ENCODE measurements at places on chromosomes 1 and 21.
A peak's percentile ranks its signal among the peaks of the same experiment; 100 is the strongest.

DNA sequence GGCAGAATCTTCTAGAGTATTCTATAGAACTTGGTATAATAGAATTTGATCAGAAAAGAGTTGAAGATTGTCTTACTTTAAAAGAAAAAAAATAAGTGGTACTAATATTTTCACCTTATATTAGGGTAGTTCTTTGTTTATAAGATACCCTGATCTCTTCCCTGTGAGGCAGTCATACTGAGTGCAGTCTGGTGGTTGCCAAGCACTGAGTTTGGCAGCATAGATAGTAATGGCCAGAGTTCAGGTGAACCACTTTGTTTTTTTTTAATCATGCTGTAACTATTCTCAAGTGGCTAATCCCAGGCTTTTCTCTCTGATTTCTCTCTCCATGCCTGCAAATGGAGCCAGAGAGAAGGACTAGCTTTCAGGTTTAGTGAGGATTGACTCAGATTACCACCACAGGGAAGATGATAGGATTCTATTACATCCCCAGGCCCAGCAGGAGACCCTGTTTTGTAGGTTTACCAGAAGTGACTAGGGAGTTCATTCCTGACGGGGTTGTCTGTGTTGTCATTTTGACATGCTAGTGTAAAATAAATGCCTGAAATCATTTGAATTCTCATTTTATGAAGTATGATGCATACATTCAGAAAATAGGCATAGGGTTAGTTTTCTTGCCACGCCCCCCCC, 16.7 kb downstream of the KDM1A start:
- no peak for ATAC-seq

DNA sequence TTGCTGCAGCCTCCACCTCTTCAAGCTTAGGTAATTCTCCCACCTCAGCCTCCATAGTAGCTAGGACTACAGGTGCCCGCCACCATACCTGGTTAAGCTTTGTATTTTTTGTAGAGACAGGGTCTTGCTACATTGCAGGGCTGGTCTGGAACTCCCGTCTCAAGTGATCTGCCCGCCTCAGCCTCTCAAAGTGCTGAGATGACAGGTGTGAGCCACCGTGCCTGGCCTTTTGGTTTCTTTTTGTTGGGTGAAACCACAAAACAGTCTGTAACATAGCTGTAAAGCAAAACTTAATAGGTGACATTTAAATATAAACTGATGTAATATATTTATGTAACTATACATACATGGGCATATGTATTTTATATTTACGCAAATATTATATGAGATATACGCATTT, 3.1 kb upstream of the DNAJC11 start:
- no peak for ATAC-seq

DNA sequence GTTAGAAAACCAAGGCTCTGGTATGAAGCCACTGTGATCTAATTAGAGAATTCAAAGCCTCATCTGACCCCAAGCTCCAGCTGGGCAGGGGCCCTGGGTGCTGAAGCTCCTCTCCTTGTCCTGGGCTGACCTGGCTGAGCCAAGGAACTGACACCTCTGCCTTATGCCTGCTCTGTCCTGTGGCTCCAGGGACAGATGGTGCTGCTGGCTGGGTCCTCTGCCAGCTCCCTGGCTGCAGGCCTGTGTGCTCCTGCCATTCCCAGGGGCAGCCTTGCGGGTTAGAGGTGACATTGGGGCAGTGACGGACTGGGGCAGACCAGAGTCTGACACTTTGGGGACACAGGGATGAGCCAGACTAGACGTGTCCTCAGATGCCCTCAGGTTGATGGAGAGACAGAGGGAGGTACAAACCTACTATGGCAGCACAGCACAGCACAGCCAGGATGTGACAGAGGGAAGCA, 11.8 kb downstream of the ACOT11 start:
- no peak for ATAC-seq

DNA sequence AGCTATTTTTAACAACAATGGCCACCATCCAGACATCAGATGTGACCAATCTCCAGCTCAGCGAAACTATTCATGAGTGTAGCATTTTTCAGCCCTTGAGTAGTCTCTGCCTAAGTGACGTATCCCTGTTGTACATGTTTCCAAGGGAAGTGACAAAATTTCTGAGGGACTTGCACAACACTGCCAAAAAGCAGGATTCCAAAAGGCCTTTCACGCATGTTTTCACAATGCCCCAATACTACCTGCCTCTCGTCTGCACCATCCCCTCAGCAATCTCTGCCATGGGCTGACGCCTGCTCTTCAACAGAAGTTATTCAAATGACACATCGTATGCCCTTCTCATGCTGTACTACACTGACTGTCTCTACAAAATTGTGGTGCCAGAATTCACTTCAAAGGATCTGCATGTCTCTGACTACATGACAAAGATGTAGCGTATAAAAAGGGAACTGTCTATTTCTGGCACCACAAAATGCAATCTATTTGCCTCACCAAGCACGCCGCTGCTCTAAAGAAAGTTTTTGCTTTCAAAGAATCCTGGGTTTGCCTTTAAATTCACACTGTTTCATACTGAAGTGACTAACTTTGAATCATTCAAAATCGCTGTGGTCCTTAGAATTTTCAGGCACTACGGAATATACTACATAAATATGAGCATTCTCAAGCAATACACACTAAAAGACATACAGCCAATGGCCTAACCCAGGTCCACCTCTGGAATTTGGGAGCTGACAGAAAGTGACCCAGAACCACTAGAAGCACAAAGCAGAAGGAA, 32.9 kb downstream of the JAK1 start:
- ATAC-seq: peak; percentile 96

- ATAC-seq: no peak
Observed at GRCh38 chr1:8164670-8165069, 138.6 kb upstream of the ERRFI1 start.

- no peak for ATAC-seq
Observed at GRCh38 chr1:63322944-63323864, 837 bp downstream of the FOXD3 start.

DNA sequence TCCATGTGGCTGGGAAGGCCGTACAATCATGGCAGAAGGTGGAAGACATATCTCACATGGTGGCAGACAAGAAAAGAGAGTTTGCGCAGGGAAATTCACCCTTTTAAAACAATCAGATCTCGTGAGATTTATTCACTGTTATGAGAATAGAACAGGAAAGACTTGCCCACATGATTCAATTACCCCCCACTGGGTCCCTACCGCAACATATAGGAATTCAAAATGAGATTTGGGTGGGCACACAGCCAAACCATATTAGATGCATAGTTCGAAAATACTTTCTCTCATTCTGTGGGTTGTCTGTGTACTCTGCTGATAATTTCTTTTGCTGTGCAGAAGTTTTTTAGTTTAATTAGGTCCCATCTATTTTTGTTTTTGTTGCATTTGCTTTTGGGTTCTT, 990.3 kb downstream of the PLA2G4A start:
- ATAC-seq: no peak

GRCh38 chr1:35560256-35561225, 2.9 kb downstream of the NCDN start:
- ATAC-seq: no peak

DNA sequence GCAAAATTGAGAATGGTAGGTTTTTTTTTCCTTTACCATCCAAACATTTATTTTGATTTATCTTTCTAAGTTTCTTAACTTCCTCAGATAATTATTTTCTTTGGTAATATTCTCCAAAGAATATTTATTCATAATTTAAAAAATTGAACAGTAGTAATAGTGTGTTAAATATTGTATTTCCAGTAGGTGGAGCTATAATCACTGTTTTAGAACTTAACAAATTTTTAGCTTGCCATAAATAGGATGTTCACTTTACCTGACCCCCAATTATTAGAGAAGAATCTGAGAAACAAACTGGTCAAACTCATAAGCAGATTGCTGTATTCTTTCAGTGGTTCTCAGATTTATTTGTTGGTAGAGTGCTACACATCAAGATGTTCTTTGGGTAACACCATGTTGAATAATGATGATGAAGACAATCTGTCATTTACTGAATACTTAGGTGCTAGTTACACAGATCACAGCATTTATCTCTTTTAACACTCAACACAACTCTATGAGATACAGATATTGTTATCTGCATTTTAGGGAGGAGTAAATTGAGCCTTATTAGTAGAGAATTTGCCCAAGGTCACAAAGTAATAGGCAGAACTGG, 82.4 kb upstream of the GPR88 start:
- ATAC-seq: no peak

GRCh38 chr1:63322114-63322943, at the start of gene FOXD3:
TSS of gene FOXD3 (plus strand) at chr1:63322567. CDS start at chr1:63323059, 492 bp downstream.
- no peak for ATAC-seq

DNA sequence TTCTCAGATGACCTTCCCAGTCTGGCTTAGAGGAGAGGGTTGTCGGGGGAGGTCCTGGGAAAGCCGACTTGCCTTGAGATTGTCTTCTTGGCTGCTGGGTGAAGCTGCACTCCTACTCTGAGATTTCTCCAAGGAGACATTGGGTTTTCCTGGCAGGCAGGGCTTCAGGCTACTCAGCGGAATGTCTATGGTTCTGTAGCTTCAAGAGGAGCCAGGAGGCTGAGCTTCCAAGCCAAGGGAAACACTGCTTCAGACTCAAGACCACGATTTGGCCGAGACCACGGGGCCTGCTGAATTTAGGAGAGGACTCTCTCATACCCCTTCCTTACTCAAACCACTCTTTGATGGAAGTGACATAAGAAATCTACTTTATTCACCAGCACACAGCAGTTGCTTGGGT, 67.8 kb downstream of the NTMT2 start:
- ATAC-seq: no peak

DNA sequence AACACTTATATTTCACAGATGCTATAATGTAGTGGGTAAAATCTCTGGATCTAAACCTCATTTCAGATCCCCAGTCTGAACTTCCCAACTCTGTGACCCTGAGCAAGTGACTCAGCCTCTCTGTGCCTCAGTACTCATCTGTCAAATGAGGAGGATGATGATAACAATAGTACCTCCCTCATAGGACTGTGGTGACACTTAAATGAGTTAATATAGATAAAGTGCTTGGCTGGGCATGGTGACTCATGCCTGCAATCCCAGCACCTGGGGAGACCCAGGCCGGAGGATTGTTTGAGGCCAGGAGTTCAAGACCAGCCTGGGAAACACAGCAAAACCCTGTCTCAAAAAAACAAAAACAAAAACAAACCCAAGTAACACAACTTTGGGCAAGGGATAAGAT, 4.7 kb upstream of the ECE1 start:
- peak; percentile 4 for ATAC-seq

DNA sequence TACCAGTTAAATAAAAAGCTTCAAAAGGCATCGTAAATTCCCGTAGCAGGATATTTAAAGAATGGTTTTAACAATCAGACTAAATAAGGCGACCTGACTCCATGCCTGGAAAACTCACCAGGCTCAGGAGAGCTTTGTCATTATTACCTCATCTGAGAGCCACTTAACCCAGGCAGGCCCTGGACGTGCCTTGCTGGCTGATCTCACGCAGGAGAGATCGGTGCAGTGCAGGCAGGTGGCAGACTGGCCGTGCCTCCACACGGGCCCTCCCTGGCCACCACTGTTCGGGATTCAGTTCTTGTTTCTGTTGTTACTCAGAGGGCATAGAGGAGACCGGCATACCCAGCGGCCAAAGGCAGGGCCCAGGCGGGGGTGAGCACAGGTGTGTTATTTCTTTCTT, 6.4 kb downstream of the MT1HL1 start:
- ATAC-seq: peak; percentile 39

DNA sequence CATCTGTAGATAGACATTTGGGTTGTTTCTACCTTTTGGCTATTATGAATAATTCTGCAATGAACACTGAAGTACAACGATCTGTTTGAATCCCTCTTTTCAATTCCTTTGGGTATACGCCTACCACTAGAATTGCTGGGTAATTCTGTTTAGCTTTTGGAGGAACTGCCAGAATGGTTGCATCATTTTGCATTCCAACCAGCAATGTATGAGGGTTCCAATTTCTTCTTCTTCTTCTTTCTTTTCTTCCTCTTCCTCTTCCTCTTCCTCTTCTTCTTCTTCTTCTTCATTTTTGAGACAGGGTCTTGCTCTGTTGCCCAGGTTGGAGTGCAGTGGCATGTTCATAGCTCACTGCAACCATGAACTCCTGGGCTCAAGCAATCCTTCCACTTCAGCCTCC, 13.8 kb upstream of the THEM5 start:
- ATAC-seq: no peak

- ATAC-seq: peak; percentile 68
Observed at GRCh38 chr1:223556414-223557129, 108.9 kb downstream of the CAPN8 start.

DNA sequence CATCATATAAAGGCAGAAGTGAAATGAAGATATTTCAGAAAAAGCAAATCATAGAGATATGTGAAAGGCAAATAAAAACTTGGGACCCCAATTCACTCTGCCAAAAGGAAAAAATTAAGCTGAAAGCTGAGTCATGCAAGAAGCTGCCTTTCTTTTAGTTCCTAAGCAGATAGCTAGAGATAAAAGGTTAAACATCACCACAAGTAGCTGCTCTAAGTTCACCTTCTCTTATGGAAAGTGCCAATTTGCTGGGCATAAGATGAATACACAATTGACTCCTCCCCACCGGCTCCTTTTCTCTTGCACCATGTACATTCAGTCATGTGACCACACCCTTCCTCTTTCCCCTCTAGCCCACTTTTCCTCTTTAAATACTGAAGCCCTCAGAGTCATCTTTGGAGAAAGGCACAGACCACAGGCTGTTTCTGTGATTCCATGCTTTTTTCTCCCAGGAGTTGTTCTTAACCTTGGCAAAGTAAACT, 5.4 kb upstream of the SUMO3 start:
- ATAC-seq: no peak

DNA sequence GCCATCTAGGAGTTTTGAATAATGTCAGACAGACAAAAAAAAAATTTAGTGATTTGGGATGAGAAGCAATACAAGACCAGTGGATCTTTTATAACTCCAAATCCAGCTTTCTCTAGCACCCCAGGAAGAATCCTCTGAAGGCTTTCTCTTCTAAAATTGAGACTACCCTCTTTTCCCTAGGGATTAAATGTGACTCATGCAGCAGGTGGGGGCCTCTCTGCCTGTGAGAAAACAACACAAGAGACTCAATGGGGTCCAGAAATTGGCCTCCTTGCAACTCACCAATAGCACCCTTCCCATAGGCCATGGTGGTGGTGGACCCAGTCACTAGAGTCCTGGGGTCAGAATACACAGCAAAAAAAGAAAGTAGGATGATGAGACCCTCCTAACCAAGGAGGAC, 120.3 kb upstream of the ATP1A1 start:
- ATAC-seq: no peak

DNA sequence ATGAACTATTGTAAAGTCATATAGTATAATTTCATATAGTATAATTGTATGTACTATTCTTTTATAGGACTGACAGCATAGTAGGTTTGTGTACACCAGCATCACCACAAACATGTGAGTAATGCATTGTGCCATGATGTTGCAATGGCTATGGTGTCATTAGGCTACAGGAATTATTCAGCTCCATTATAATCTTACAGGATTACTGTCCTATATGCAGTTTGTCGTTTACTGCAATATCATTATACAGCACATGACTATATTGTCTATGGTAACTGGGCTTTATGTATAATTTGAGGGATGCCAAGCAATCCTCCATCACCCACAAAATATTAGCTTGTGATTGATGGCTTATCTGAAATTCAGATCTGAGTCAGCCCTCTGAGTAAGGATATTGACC, 54.2 kb upstream of the PBX1 start:
- ATAC-seq: no peak

All from stimulated activated memory B cell treated with anti-CD40 and anti-IgM and Interleukin-4, amounts not matched to agents 10 μg/mL and 1 μg/mL and 100 μg/mL, for 72 hours (primary cell).